ENCODE measurements at places on chromosomes 7 and 10.

GRCh38 chr10:60185421-60185820 lies 204.3 kb downstream of the ANK3 start:
- no peak for DNase-seq

DNA sequence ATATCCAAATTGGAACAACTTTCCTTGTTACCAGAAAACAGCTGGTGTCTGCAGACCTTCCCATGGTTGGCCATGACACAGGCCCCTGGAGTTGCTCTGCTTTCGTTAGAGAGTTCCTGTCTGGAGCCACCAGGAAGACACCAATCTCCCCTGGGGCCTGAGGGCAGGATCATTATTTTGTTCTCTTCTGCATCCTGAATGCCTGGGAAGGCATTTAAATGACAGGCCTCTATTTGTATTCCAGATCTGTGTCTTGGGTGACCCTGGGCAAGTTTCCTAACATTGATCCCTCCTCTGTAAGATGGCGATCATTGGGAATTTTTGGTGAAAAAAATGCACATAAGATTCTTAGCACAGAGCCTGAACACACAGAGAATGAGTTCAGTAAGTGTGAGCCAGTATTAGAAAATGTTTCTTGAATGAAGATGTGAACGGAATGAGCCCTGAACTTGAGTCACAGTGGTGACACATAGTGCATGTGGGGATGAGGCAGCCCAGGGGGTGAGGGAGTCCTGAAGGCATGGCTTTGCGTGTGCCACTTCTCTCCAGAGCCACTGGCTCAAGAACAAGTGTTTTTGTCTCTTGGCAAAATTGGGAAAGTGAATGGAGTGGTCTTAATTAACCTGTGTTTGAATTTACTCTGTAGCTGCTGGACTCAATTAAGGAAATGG lies 28.4 kb downstream of the BMPER start:
- no peak for DNase-seq

DNA sequence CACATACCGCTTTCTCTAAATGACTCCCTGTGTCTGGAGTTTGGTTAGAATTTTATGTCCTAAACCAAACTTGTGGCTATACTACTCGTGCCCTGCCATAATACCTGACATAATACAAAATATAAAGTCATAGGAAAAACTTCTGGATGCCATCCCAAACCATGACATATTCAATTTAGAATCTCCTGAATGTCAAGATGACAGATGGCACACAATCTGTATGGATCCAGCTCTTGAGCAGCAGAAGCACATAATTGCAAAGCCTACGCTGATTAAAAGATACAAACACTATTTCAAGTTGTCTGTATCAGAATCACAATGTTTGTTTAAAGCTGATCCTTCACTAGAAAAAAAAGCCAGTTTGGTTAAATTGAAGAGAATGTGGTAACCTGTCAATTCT lies 22.4 kb upstream of the CDC14C start:
- DNase-seq: no peak

DNA sequence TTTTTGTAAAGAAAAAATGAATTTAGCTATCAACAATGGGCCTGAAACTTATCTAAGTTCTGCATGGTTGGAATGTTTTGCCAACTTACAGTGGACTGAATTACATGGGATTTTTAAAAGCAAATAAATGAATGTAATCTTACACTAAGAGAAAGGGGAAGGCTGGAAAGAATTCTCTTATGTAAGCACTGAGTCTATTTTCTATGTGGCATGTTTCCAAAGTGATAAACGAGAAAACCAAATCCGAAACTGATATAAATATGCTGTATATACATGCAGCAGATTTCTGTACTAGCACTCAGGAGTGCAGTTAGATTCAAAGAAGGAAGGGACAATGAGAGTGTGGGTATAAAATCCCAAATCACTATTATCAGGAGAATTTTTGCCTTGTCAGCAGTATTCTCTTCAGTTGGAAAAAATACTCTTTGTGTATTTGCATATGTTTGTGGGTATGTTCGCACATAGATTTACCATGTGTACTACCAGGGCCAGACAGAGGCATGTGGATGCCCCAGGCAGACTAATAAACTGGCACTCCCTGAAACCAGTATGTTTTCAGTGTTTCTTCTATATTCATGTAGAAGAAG lies 334.3 kb upstream of the SEMA3D start:
- DNase-seq: no peak

- no peak for DNase-seq
Observed at GRCh38 chr7:67432536-67433234, 436.1 kb downstream of the TYW1 start.

DNA sequence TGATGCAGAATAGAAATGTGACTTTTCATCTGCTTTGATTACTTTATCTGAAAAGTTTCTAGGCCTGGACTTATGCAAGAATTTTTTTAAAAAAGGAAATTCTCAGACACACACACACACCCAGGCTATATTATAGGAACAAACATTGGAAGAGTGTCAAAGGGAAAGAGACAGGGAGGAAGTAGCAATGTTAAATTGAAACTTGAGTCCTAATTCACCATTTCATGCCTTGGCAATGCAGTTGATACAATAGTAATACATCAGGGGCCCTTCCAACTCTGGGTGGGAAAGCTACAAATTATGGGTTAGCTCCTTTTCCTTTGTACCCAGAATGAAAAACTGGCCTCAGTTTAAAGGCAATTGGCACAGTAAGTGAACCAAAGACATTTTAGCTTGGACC lies 258.0 kb upstream of the LYZL1 start:
- no peak for DNase-seq
